Activated gamma-delta T cell treated with anti-CD3 and anti-CD28 coated beads, Interleukin-2, amount 50 U/mL, for 16 hours (primary cell): ENCODE measurements at places on chromosomes 5 and 9.

DNA sequence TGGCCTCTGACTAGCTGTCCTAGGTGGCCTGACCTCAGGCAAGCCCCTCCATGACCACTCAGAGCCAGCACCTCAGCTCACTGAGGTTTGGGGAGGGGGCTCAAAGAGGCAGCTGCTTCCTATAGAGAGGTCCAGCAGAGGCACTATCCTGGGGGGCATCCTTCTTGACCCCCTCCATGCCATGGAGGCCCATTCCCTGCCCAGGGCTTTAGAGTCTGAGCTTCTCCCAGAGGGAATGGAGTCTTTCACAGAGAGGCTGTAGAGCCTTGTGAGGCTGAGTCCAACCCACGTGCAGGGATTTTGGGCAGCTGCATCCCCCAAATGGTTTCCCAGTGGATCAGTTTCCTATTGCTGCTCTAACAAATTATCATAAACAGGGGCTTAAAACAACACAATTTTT, 16.9 kb downstream of the IRF1 start:
- DNase-seq, result no peak

- DNase-seq, result no peak
Observed at GRCh38 chr5:132227485-132228240, at the start of gene P4HA2. P4HA2 (minus strand) TSS chr5:132227853; CDS start chr5:132218626, 9,227 bp downstream.

DNA sequence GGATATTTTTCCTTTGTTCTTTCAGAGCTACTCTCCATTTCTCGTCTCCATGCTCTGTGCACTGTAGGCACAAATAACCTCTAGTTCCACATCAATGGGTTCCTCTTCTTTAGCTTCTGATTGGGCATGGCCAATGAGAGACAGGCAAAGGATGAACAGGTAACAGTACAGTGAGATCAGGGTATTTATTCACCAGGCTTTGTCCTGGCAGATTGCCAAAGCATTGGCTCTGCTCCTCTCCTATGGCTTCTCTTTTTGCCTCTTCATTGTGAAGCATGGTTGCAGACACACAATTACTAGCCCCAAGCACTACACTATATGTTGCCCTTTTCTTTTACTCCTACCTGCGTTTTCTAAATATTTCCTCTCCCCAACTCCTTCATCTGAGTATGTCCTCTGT, 215.1 kb upstream of the ARRDC3 start:
- no peak for DNase-seq

GRCh38 chr5:163407034-163407655, 30.2 kb upstream of the CCNG1 start:
- DNase-seq, result no peak

DNA sequence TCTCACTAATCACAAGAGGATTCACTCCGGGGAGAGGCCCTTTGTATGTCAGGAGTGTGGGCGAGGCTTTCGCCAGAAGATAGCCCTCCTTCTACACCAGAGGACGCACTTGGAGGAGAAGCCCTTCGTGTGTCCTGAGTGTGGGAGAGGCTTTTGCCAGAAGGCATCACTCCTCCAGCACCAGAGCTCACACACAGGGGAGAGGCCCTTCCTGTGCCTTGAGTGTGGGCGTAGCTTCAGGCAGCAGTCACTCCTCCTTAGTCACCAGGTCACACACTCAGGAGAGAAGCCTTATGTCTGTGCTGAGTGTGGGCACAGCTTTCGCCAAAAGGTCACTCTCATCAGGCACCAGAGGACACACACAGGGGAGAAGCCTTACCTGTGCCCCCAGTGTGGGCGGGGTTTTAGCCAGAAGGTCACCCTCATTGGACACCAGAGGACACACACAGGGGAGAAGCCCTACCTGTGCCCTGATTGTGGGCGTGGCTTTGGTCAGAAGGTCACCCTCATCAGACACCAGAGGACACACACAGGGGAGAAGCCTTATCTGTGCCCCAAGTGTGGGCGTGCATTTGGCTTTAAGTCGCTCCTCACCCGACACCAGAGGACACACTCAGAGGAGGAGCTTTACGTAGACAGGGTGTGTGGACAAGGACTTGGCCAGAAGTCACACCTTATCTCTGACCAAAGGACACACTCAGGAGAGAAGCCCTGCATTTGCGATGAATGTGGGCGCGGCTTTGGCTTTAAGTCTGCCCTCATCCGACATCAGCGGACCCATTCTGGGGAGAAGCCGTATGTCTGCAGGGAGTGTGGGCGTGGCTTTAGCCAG, 27.8 kb downstream of the NUTM2F start:
- no peak for DNase-seq

GRCh38 chr5:96297867-96298266, 135.2 kb downstream of the PCSK1 start:
- DNase-seq, result no peak

DNA sequence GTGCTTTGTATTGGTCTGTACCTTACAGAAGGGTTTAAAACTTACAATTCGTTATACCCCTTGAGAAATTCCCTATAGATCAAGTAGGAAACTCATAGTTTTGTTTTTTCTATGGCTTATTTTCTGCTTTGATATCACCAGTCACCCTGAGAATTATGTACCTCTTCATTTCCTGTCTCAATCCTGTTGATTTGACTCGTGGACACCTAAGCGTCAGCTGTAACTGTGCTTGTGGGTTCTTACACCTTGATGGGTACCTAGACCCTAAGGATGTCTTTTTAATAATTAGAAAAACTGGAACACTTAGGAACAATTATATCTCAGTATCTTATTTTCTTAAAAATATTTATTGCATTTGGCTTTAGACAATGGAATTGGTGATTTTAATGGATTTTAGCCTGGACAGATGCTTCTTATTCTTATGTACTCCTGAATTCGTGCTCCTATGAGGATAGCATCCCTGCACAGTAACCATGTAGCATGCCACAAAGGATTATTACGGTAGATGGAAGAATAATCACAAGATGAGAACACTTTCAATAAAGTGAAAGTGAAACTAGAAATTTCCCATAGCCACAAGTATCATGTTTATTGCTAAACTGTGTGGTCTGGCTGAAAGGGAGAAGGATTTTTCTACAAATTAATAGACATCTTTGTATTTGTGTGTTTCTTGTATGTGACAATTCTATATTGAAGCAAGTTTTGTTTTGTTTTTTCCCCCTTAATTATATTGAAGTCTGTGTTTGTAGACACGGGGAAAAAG, 1920.3 kb upstream of the WWC1 start:
- DNase-seq, result no peak

DNA sequence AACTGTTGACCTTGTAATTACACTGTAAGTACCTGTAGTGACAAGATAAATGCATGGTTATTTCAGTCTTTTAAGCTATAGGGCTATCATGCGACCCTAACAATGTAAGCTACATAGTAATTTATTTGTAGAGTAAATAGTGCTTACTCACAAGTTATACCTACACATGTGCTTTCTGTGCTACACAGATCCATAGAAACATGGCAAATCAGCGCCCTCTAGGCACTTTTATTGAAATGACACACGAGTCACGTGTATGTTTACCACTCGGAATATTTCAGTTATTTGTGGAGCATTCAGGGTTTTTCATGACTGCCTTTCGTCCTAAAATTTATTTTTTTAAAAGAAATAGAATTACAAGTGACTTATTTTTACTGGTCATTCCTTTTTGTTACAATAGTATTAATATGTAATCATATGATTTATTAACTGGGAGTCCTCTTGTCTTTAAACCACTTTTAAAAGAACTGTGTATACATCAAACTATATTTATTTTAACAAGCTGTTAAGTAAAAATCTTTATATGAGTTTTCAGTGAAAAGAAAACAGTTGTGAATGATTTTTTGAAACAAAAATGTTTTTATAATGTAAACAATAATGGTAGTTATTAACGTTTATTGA, 1242.3 kb upstream of the WWC1 start:
- DNase-seq, result no peak

DNA sequence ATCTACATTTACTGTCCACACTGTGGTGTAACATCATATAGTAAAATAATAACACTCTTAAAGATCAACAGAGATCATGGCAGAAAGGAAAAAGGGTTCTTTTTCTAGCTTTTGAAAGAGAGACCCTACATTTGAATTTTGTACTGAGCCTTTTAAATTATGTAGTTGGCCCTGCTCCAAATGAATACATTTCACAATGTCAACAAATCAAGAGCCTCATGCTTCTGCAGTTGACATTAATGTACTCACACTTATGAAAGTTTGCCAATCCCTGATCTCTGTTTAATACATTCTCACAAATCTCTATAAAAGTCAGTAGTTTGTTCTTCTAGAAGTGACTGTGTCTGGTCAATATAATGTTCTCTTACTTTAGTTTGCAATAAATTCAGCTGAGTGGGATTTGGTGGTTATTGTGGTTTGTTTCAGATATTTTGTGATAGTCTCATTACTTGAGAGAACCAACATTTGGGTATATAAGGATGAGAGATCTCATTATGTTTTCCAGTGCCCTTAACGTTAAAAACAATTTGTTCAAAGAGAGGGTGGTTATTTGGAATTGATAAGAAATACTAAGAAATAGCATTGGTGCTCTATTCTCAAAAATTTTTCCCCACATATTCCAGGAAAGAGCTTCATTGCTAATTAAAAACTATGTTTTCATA, 277.8 kb upstream of the FTMT start:
- no peak for DNase-seq

- no peak for DNase-seq
Observed at GRCh38 chr9:135563039-135563476, 1.5 kb downstream of the PAEP start.

DNA sequence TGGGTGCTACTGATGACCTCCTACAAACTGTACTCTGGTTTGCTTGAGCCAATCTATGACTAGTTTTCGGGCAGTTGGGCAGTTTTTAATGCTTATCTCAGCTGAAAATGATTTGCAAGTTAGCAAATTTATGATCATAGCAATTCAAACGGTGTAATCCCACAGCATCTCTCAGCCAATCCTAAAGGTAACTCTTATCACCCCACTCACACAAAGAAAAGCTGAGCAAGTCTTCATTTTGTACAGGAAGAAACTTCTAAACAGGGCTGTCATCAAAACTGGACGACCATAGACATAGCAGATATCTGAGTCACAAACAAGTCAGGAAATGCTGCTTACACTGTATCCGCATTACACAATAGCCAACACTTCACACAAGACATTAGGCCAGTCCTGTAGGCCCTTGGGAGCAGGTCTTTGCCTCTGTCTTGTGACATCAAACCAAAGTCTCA, 2.6 kb upstream of the ENC1 start:
- DNase-seq, result no peak

- DNase-seq, result no peak
Observed at GRCh38 chr9:95606489-95607350, 89.9 kb upstream of the PTCH1 start.

- DNase-seq, result no peak
Observed at GRCh38 chr5:50623666-50624065, 42.8 kb upstream of the PARP8 start.

- no peak for DNase-seq
Observed at GRCh38 chr9:14530366-14530765, 162.9 kb downstream of the ZDHHC21 start.

DNA sequence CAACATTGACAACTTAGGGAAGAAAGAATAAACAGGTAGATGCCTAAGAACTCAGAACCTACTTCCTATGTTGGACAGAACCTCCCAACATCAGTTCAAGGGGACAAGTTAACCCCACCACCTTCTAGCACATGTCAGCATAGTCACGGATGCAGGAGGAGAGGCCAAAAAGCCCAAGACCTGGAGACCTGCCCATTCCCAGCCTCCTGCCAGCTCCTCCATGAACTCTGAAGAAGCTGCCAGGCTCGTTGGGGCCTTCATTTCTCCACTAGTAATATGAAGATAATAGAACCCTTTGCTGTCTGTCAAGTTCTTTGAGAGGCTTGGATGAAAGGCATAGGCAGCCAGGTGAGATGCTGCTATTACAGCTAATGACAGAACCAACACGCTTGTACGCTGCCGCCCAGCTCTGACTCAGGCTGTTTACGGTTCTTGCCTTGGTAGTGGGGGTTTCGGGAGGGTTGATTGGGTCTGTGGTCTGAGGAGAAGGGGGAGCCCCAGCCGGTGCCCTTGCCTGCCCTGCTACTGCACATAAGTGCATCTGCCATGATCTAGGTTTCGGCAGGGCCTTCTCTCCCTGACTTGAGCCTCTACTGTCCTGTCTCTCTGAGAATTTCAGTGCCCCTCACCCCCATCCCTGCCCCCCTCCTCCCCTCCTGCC, 82.2 kb downstream of the NRG2 start:
- no peak for DNase-seq

DNA sequence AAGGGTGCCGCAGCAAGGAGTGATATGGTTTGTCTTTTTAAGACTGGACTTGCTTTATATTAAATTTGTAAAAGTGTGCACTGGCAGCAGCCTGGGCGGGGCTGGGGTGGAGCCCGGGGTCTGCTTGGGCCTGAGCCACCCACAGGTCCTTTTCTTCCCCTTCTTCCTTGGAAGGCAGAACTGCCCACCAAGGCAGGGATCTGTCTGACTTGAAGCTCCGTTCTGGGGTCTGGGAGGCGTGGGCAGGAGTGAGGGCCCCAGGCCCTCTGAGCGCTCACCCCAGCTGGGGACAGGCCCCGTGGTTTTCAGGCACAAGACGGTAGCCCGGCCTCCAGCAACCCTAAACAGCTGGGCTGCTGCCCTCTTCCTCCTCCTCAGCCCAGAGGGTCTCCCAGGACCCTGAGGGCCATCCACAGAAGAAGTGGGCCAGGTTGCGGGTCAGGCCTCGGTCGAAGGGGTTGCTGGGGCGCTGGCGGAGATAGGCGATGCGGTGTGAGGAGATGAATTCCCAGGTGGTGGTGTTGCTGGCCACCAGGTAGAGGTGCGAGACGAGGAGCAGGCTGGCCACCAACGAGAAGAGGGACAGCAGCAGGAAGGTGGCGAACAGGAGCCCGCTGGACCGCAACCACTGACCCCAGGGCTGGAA, 3.0 kb downstream of the ZDHHC12 start:
- no peak for DNase-seq

DNA sequence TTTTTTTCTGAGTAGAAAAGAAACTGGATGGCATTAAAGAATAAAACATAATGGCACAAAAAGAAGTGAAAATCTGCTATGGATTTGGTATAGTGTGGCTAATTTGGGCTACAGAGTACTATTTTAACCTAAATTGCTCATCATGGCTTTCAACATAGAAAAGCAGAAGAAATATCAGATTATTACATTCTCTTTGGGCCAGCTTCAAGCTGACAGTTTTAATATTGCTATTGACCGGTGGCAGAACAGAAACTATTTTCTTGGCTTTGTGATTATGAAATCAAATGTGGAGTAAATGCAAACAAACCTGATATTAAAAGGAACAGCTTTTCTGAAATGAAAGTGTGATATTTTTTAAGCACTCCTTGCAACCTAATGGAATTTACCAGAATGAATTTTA, 301.5 kb downstream of the EPB41L4A start:
- DNase-seq, result no peak
